Activated T-cell treated with anti-CD3 and anti-CD28 coated beads for 24 hours (primary cell): ENCODE measurements at places on chromosomes 3 and 15.

DNA sequence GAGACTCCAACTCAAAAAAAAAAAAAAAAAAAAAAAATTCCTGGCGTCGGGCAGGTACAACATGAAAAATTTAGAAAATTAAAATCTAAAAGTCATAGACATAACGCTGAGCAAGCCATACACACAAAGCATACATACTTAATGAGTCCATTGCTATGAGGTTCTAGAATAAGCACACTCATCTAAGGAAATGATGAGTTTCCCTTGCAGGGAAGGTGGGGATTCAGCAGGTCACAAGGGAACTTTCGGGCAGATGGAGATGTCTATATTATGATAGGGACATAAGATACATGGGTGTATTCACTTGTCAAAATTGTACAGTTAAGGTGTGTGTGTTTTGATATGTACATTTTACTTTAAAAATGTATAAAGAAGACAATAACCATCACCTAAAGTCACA is 120.2 kb upstream of the LIPC start:
- no peak for DNase-seq

GRCh38 chr15:52220937-52221660 is 29.9 kb upstream of the GNB5 start:
- DNase-seq: no peak

- no peak for DNase-seq
Measured at GRCh38 chr3:172376402-172376801, 71.9 kb downstream of the GHSR start.

DNA sequence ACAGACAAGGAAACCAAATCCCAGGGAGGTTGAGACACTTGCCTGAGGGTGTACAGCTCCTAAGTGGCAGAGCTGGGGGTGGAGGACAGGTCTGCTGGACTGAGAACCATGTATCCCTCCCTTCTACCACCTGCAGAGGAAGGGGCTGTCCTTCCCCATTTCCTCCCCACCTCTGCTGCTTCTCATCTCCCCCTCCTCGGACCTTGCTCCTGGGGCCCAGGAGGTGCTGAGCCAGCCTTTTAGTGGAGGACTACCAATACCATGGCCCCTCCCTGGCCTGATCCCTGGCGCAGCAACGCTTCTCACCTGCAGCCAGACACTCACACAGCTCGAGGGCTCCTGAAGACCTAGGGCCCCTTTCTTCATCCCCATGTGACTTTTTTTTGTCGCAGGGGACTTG is 50.4 kb downstream of the IDH2 start:
- DNase-seq: no peak

GRCh38 chr3:17740721-17741141 is 1.7 kb downstream of the TBC1D5 start:
- no peak for DNase-seq

- DNase-seq: no peak
Measured at GRCh38 chr3:172635588-172635987, 75.3 kb downstream of the NCEH1 start.

DNA sequence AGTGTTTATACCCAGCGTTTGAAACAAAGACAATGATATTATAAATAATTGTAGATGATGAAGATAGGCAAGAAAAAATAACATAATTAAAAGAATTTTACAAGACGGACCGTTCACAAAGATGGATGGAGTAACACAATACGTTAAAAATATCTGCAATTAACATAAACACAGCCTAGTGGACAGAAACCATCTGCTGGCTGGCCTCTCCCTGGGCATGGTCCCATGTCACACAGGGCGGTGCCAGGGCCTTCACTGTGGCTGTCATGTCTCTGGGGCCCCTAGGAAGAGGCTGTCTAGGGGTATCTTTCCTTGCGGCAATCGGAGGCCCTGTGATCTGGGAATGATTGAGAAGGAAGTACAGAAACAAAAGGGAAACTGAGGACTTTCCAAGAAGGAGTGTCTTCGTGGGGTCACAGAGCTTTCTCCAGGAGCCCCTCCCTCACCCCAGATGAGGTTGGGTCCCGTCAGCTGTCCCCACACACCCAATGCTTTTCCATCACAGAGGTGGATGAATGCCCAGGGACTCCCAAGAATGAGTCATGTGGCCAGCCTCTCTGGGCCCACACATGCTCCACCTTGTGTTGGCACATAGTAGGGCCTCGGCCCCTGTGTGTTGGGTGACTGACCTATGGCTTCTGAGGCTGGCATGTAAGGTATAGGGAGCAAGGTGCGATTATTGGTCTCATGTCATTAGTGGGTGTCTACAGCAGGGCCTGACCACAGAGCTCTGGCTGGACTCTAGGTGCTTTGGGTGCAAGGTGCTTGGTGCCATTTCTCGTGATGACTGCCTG is 87.1 kb downstream of the DNAJB8 start:
- no peak for DNase-seq

DNA sequence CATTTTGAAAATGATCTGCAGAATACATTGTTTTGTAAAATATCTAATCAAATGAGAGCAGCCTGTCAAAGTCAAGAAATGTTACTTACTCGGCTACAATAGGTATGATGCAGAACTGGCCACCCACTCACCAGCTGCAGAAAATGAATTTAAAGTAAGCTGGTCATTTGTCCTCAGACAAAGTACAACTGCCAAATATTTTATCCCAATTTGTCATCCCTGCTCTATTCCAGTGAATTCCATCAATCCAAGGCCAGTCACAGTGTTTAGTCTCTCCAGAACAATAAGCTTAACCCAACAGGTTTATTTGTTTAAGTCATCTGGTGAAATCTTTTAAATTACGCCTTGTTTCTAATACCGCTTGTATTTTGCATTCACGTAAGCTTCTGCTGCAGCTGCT is 46.6 kb upstream of the TCF12 start:
- DNase-seq: no peak

GRCh38 chr15:78444255-78444654 is 6.2 kb downstream of the IREB2 start:
- no peak for DNase-seq

- no peak for DNase-seq
Measured at GRCh38 chr3:77065750-77066149, 25.9 kb downstream of the ROBO2 start.

GRCh38 chr3:186644683-186645082 is 4.5 kb downstream of the FETUB start:
- no peak for DNase-seq

DNA sequence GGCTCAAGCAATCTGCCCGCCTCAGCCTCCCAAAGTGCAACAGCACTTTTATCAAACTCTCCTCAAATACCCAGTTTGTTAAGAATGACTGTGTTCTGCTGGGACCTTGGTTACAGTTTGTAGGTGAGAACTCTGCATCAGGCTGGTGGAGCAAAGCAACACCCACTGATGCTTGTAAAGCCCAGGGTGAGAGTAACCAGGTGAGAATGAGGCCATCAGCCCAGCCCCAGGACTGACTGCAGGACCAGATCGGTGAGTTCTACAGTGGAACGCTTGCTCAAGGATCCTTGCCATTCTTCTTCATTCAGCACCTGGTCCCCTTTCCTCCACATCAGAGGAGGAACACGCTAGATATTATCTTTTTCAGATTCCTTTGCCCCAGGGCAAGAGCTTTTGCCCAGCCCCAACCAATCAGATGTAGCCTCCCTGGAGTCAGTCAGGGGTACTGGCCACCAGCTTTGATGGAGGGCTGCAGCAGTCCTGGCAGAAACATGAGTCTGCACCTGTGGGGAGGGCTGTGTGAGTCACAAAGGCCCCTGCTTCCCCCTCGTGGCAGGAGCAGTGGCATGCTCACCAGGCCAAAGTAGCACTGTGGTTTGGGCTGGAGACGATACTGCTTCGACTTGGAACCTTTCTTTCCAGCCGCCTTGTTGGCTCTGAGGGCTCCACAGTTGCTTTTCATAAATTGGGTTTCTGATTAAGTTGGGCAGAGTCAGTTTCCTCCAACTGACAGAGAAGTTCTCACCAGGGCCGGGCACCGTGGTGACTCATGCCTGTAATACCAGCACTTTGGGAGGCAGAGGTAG is 3.5 kb upstream of the SHISA5 start:
- peak; percentile 60 for DNase-seq

GRCh38 chr3:45965653-45966052 is 22.4 kb downstream of the CXCR6 start:
- no peak for DNase-seq

- DNase-seq: no peak
Measured at GRCh38 chr15:96170979-96171739, 159.3 kb upstream of the NR2F2 start.

DNA sequence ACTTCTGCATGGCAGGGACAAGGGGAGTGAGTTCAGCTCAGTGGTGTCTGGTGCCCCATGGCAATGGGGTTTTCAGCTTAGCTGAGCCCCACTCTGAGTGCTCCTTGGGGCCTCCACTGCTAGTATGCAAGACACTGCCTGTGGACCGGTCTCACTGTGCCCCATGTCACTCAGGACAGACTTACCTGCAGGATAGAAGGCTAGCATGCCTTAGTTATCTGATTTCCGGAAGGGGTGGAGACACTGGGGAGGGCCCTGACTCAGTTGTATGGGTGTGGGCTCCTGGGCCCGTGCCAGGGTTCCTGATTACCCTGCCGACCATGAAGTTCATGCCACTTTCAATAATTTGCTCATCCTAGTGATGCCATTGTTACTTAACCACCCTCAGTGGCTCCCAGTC is 4.3 kb upstream of the SLC6A20 start:
- no peak for DNase-seq
